ENCODE measurements at places on chromosomes 4 and X.

DNA sequence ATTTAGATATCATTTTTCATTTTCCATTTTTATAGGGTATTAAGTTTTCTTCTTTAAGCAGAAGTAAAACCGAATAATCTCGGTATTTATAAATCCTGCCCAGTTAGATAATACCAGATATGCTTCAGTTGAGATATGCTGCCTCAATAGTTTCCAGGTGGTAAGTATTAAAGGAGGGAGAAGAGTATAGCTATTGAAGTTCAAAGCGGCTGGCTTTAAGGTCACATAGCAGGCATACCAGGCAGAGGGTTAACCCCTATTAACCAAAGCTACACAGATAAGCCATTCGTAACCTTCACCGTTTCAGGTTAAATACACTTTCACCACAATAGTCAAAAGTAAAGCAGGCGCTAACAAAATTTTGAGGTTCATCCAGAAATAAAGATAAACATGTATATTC, 54.2 kb downstream of the EDNRA start:
- no peak for DNase-seq

DNA sequence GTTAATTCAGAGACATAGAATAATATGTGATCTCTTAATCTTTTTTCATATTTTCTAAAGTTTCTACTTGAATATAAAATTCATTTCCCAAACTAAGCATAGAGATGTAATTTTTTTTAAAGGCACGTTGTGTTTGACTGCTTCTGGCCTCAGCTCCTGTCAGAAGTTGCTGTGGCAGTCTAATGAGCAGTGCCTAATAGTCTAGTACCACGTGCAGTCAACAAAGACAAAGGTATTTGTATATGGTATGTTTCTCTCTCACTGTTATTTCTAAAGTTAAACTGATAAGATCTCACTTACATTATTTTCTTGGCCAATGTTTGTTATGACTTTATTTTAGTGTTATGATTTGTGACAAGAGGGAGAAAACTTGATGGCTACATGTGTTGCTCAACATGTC, 48.6 kb upstream of the MCUB start:
- DNase-seq = no peak

DNA sequence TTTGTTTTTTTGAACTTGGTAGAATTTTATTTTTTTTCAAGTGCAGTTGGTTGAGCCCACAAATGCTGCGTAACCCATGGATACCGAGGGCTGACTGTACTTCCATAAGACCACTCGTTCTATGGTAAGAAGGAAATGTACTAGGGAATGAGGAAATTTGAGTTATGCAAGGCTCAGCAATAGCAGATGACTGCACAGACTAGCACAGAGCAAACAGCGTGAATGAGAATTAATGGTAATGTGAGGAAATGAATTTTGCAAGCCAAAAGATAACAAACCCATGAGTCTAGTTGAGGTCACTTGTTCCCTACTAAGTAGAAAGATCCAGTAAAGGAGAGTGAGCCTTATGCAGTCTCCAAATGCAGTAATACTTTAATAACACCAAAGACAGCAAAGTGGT, 17.4 kb downstream of the GSPT2 start:
- no peak for DNase-seq

DNA sequence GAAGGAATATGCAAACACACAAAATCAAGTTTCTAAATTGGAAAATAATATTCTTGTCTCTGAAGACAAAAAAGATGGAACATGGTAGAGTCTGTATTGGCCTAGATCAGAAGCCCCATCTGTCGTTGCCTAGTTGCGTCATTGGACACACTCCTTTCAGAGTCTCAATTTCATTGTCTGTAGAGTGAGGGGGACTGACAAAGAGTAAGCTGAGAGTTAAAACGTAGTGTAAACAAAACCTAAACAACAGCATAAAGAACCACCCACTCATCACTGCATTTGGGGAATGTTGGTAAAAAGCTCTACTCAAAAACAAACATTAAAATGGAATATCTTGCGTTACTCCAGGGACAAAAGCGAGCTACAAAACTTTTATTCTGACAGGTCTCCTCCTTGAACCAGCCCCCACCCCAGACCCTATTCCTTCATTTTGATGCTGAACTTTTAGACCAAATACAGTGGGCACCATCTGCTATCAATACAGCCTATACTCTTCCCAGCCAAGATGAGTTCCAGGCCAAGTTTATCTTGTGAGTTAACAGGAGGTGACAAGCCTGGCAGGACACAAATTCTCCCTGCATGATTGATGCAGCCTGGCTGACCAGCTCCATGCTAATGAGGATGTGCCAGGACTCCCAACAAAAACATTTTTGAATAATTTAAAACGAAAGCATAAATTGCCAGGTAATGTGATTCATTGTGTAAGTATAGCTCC, 125.2 kb downstream of the COL25A1 start:
- no peak for DNase-seq

DNA sequence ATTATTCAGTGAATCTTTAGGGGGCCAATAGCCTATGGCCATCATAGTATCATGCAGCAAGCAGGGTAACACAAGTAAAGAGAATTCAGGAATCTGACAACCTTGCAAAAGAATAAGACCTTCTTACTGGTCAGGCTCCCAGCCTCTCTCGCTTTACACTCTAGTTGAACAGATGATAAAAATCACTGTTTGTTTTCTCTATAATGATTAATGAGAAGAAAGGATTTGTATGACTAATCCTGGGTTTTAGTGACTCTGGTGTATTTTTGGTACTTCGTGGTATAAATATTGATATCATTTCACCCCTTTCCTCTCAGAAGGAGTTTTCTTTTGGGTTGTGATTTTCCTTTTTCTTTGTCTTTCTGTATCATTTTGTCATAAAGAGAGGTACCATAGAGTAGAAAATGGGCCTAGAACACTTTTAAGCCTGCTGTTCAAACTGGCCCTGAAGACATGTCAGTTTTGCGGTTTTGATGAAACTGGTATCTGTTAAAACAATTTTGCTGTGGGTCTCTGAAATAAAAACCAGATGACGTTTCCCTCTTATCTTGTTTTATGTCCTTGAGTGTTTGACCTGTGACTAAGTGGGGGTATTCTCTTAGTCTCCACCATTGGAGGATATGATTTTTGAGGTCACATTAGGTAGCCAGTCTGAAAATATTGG, 294.9 kb upstream of the TBX22 start:
- DNase-seq = no peak

- no peak for DNase-seq
These were observed 4.0 kb downstream of the LAP3 start for GRCh38 chr4:17580969-17581368.

DNA sequence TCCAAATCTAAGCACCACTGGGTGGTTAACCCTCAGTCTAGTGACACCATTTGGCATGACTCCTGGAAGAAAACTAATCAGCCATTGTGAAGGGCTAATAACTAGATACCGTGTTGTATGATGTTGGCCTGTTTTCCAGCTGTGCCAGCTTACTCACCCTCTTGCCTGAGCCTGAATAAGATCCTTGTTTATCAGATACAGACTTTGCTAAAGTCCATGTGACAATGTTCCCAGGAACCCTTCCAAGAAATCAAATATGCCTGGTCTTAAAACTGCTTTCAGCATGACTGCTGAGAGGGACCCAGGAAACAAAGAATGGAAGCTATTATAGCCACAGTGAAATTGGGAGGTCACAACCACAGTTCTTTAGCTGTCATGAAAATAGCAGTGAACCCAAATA, 640.8 kb upstream of the INTU start:
- DNase-seq = no peak

GRCh38 chr4:88503344-88503743, 20.2 kb downstream of the PYURF start:
- DNase-seq = no peak

GRCh38 chrX:124395145-124395880, 49.0 kb downstream of the SH2D1A start:
- DNase-seq = no peak

DNA sequence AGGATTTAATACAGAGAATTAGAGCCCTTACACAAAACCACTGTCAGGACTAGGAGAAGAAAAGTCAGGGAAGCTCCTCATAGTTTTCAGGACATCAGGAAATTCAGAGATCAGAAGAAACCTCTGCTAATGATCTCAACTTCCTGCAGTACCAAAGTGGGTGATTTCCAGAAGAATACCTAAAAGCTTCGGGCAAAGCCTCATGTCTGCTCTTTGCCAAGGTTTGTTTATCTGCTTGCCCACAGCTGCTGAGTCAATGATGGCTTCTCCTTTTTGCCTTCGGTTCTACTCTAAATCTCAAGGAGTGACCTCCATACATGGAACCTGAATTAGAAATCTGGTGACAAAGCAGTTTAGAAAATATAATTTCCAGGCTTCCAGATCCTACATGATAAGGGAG, 68.4 kb downstream of the USP38 start:
- DNase-seq = no peak

GRCh38 chrX:39840581-39841093, 257.1 kb downstream of the BCOR start:
- DNase-seq = no peak

- no peak for DNase-seq
These were observed 115.0 kb downstream of the SHROOM4 start for GRCh38 chrX:50698944-50699343.

GRCh38 chrX:83966347-83966746, 105.4 kb downstream of the CYLC1 start:
- no peak for DNase-seq

GRCh38 chr4:93825551-93826216, 2.9 kb upstream of the ATOH1 start:
- no peak for DNase-seq

DNA sequence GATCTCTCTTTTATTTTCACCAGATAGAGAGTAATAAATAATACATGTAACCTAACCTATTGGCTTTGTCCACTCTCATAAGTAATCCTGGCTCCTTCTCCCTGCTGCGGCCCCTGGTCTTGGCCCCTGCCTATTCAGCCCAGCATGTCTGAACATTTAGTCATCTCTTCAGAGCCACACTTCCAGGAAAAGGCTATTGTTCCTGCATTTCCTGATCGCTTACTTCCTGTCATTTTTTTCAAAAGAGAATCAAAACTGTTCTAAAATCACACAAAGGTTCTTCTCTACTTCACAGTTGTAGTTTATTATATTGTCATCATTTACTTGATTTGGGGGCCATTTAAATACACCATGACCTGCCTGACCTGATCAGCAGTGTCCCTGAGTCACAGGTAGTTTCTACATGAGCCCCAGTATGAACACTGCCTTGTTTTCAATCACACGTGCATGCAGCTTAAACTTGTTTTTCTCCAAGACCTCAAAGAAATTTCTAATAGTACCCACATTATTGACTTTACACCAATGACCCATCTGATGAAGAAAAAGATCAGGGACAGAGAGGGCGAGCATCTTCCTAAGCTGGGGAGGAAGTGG, 47.4 kb upstream of the KDR start:
- no peak for DNase-seq

- no peak for DNase-seq
These were observed 15.0 kb downstream of the SHISA3 start for GRCh38 chr4:42412251-42412650.

GRCh38 chr4:87126056-87126455, 94.4 kb downstream of the KLHL8 start:
- no peak for DNase-seq

DNA sequence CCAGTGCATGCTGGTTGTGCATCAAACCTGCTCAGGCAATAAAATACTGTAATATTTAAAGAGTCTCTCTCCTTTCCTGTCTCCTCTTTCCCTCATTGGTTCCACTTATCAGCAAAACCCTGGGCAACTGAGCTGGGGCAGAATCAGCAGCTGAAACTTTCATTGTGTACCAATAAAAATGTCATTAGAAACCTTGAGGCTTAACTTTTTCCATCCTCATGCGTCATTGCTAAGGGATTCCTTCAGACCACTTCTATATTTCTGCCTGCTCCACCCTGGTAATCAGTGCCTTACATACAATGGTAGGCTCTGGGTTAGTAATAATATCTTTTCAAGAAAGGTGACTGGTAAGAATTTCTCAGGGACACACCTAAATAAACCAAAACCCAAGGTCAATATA, 880.3 kb downstream of the RPA4 start:
- no peak for DNase-seq

DNA sequence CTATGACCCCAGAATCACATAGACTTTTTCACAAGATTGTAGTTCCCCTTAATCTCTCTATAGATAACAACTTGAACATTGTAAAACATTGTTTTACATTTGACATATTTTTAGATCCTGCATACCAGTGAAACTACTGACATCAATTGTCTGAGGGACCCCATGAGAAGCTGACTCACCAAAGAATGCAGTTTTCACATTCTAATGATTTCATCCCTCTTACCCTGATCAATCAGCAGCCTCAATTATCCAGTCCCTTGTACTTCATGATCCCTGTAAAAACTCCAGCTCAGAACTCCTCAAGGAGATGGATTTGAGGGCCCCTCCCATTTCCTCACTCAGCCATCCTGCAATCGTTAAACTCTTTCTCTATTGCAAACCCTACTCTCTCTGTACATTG, 411.0 kb upstream of the NDST3 start:
- no peak for DNase-seq

Measured in NCI-H2227 treated with DMSO at 0.1 percent for 48 hours (cell line).